ENCODE measurements at places on chromosomes 2 and 18. TPM values are rescaled to one million over a fixed set of nuclear protein-coding genes. Genes with fewer than 3 reads are reported as not detected.

DSC3 gene
- polyA plus RNA-seq: 0.01 TPM

FECH gene
- polyA plus RNA-seq: 35.3 TPM

GRCh38 chr18:22551536-22552151 lies 133.9 kb upstream of the CTAGE1 start:
- no peaks in the 10 kb centered on the region for H3K36me3 ChIP-seq
- peaks cover 22% of the 10 kb centered on the region for H3K4me1 ChIP-seq
- no peak overlapping the region for H3K27ac ChIP-seq
- peak; percentile 92 for DNase-seq

- no peak overlapping the region for H3K4me3 ChIP-seq
- H3K27ac ChIP-seq: peak overlapping the region; percentile 42
- H3K27me3 ChIP-seq: no peaks in the 10 kb centered on the region
- peak; percentile 45 for DNase-seq
Observed at GRCh38 chr18:63869851-63870250, 17.7 kb upstream of the SERPINB2 start.

DNA sequence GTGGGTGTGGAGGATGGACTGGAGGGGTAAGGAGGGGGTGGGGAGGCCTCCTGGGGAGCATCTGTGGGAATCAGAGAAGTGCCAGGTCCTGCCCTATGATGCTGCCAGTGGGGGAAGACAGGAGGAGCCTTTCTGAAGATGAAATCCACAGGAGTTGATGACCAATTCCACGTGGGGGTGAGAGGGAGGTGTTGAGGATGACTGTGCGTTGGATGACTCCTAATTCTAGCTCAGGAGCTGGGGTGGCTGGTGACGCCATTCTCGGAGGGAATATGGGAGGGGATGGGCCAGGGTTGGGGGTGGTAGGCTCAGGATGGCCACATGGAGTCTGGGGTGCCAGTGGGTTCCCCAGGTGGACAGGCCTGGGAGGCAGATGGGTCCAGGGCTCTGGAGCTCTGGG lies 32.3 kb downstream of the EMX1 start:
- no peaks in the 10 kb centered on the region for H3K27me3 ChIP-seq
- H3K4me3 ChIP-seq: no peak overlapping the region
- peak; percentile 39 for DNase-seq

DNA sequence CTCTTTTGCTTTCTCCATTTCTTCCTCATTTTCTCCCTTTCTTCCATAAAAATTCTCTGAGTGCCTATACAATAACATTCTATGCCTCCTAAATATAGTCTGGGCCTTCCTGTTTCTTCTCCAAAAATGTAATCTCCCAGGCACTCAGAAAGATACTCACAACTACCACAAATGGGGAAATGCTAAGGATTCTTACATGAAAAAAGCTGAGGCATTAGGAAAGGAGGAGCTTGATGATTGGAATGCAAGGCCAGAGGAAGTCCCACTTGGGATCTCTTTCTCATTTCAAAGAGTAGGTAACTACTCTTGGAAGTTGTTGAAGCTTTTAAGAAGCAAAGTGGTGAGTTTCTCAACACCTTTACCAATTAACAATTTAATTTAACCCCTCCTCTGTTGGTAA lies 3.4 kb downstream of the VSNL1 start:
- H3K36me3 ChIP-seq: no peaks in the 10 kb centered on the region
- H3K4me3 ChIP-seq: no peak overlapping the region
- no peak for DNase-seq
- no peaks in the 10 kb centered on the region for H3K4me1 ChIP-seq
- peaks cover 26% of the 10 kb centered on the region for H3K27me3 ChIP-seq

All from IMR-90 (cell line).